Sigmoid colon (tissue), 7 donors: ENCODE measurements at places on chromosomes 1 and 21.

GRCh38 chr1:203448521-203449061, 27.0 kb upstream of the PRELP start:
- peaks cover 49% of the 10 kb centered on the region for H3K4me1 ChIP-seq
- H3K36me3 ChIP-seq, result no peaks in the 10 kb centered on the region
- peak; percentile 85 for DNase-seq
- H3K4me3 ChIP-seq, result no peak overlapping the region
- H3K27ac ChIP-seq, result peak overlapping the region; percentile 52
- no peaks in the 10 kb centered on the region for H3K27me3 ChIP-seq

DNA sequence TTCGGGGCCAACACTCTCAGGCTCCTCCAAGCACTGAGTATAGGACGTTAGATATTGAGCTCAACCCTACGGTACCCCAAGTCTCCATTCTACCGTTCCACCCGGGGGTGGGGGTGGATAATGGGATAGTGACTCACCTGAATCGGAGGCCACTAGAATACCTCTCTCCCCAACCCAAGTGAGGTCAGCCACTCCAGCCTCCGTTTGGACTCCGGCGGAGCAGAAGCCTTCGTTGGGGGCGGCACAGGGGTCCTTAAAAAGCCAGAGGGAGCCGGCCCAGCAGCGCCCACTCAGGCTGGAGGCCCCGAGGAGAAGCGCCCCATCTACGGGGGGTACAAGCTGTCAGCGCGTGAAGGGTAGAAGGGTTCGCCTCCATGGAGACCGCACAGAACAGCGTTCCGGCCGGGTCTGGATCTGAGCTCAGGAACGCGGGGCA, 556 bp downstream of the WDR77 start:
- peak overlapping the region; percentile 89 for H3K4me3 ChIP-seq
- H3K27me3 ChIP-seq, result no peaks in the 10 kb centered on the region
- H3K27ac ChIP-seq, result peak overlapping the region; percentile 86
- no peak for DNase-seq
- peaks cover 45% of the 10 kb centered on the region for H3K4me1 ChIP-seq

- DNase-seq, result no peak
- no peaks in the 10 kb centered on the region for H3K36me3 ChIP-seq
- H3K27me3 ChIP-seq, result no peaks in the 10 kb centered on the region
These were observed 57.5 kb downstream of the RGS2 start for GRCh38 chr1:192866241-192866868.

DNA sequence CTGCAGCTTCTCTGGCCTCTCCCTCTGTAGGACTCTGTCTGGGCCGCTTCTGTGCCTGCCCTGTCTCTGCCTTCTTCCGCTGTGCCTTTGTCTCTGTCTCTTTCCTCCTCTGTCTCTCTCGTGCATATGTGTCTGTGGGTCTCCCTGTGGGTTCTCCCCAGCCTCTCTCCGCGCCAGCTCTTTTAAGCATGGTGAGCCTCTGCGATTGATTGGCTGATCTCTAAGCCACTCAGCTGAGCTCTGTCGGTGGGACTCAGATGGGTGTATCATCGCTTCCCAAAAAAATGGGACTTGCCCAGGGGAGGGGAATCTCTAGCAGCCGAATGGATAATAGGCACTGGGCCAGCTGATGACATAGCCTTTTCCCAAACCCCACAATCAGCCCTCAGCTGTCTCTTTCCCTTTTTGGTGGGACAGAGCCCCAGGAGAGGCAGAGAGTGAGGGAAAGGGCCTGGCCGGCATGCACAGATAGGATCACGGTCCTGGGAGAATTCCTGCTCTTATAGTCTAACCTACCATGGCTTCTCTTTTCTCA, at the start of gene ADAMTS4:
ADAMTS4 (minus strand) TSS at position 158 of the 535 bp plus-strand sequence. CDS start 427 bp downstream, outside the sequence.
- H3K27me3 ChIP-seq, result no peaks in the 10 kb centered on the region
- peak within 1 kb of the TSS; percentile 44 for H3K4me3 ChIP-seq
- peak; percentile 89 for DNase-seq

DNA sequence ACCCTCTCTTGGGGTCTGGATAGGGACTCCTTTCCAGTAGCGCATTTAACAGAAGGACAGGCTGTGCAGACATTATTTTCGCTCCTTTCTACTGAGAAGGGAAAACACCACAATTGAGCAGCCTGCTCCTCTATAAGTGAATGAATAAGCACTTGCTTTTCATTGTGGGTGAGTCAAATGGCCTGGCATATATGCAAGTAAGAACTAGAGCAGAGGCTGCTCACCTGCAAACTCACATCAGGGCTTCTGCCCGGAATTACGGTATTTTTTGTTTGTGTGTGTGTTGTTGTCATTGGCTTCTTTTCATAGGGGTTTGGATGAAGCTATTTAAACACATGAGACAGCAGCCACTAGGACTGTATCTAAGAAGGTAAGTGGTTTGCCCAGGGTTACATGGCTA, 200.1 kb upstream of the CAMK1G start:
- no peaks in the 10 kb centered on the region for H3K27me3 ChIP-seq
- H3K4me1 ChIP-seq, result no peaks in the 10 kb centered on the region
- DNase-seq, result no peak
- no peak overlapping the region for H3K4me3 ChIP-seq
- no peak overlapping the region for H3K27ac ChIP-seq
- H3K36me3 ChIP-seq, result no peaks in the 10 kb centered on the region
